Activated CD8-positive, alpha-beta memory T cell treated with anti-CD3 and anti-CD28 coated beads for 48 hours (primary cell): ENCODE measurements at places on chromosomes 4 and X.

- DNase-seq: no peak
These were observed 9.7 kb upstream of the LSM6 start for GRCh38 chr4:146165840-146166239.

GRCh38 chr4:72527038-72527646 lies 41.9 kb downstream of the ADAMTS3 start:
- DNase-seq: no peak

GRCh38 chr4:1204286-1204827 lies 32.0 kb upstream of the SPON2 start:
- no peak for DNase-seq

GRCh38 chr4:37865450-37865849 lies 25.4 kb upstream of the TBC1D1 start:
- DNase-seq: no peak

GRCh38 chr4:10197952-10198351 lies 81.4 kb upstream of the WDR1 start:
- DNase-seq: no peak

DNA sequence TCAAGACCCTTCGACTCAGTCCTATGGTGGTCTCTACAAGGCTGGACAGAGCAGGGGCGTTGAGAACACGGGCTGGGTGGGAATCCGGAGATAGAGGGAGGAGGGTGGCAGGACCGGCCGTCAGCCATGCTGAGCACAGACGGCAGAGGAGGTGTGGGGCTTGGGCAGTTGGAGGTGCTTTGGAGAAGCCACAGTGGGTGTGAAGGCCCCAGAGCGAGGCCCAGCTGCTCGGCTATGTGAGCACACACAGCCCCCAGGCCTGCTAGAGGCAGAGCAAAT lies 4.2 kb downstream of the PDE6B start:
- no peak for DNase-seq

- DNase-seq: no peak
These were observed 62.2 kb downstream of the RTL5 start for GRCh38 chrX:72069350-72070160.

DNA sequence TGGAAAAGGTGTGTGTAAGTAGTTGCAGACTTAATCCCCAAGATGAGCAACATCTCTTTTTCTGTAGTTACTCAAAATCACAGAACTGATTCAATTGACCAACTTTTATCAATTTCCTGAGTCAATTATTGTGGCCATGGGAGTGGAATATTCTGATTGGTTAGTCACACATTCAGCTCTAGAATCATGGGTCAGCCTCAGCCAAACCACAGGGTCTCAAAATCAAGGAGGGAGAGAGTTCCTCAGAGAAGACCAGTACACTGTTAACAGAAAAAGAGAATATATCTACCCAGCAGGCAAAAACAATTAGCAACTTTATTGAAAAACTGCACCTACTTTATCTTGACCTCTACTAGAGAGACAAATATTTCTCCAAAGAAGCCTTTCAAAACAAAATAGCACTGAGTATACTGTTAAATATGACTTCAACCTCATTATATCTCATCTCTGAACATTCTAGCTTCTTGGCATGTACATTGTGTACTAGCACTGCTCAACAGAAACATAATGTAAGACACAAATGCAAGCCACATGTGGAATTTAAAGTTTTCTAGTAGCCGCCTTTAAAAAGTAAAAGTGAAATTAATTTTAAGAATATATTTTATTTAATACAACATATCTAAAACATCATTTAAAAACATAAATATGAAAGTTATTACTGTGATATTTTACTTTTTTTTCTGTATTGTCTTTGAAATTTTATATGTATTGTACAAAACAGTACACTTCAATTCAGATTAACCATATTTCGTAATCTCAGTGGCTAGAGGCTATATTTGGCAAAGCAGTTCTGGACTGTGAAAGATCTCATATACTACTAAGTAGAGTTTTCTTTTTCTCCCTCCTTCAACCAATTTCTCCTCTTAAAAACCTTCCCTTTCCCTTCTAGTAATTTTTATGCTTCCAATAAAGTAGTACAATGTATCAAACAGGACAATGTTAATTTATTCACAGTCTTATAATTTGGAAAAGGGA lies 11.8 kb upstream of the LCORL start:
- DNase-seq: no peak

DNA sequence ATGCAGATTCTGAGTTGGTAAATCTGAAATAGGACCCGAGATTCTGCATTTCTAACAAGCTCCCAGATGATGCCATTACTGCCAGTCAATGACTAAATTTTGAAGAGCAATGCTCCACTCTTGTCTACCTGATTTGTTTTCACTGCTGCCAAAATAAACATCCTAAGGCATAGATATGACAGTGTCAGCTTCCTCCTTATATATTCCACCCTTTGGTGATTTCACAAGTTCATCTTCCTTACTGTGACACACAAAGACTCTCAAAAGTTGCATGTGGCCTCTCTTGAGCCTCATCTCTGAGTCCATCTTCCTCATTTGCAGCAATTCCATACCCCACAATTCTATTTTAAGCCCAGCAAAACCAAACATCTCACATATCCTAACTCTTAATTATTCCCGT lies 110.9 kb downstream of the FBXW7 start:
- DNase-seq: no peak

GRCh38 chrX:38500141-38500540 lies 61.2 kb upstream of the TSPAN7 start:
- DNase-seq: no peak

DNA sequence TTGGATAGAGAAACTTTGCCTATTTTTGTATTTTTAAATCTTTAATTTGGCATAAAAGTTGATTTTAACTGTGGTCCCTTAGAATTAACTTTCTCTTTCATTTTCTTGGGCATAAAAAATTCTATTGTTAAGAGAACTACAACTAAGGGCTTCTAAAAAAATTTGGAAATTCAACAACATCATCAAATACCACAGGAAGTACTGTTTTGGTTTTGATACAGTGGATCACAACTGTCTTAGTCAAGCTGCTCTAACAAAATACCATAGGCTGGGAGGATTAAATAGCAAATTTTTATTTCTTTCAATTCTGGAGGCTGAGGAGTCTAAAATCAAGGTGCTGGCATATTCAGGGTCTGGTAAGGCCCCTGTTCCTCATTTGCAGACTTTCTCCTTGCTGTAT lies 19.9 kb upstream of the NPFFR2 start:
- DNase-seq: no peak

DNA sequence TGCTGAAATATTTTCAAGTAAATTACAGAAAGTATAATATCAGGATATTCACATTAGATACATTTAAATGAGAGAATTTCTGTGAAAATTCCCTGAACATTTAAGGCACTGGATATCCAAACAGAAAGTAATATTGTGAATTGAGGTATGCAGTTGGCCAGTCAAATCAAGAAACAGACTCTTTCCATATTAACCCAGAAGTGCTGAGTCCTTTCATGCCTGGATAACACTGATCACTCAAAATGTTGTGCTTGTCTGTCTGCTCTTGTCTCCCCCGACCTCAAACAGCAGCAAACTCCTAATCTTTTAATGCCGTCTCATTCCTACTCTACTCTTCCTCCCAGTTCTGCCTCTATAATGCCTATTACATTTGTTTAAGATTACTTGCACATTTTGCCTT lies 51.2 kb downstream of the TBC1D9 start:
- DNase-seq: no peak

- peak; percentile 79 for DNase-seq
These were observed at the start of gene ANKRD17 for GRCh38 chr4:73258686-73259570. Gene ANKRD17, minus strand, starts transcription at chr4:73258798. Its CDS starts 130 bp downstream, at chr4:73258668.

- no peak for DNase-seq
These were observed 15.8 kb upstream of the SRD5A3 start for GRCh38 chr4:55330241-55330640.

DNA sequence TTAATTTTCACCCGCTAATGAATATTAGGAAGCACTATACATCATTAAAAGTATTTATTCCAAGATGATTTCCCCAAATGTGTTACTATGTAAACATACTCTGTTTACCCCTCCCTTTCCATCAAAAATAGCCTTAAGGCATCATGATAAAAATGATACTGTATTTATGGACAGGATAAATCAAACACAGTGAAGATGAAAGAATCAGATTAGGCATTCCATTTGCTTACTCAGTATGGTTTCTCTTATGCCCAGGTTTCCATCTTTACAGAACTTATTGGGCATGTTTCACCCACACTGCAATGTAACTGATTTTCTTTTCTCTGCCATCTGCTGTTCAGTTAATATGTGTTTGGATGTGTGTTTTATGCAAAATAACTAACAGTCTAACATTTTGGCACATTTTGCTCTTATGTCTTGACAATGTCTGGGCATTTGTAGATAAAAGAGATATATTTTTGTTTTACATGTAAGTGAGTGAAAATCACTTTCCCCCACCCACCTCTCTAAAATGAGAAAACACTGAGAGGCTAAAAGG lies 445.2 kb downstream of the RPA4 start:
- DNase-seq: no peak

DNA sequence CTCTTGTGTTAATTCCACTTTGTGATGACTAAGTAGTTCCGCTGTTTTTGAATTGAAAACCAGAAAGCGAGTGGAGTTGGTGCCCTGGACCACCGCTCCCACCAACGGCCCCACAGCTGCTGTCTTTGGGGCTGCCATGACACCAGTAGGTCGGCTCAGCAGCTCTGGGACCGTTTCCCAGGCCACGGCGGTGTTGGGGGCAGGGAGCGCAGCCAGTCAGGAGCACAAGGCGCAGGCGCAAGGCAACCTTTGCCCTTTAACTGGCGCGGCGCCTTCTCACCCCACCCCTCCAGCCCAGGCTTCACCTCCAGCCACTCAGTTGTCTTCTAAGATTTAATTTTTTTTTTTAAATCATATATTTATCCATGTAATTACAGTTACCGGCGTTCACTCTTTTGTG lies at the start of gene GK2:
Gene GK2, minus strand, starts transcription at position 166 of the 400 bp plus-strand sequence. Its CDS starts 28 bp downstream, at position 138.
- DNase-seq: no peak

DNA sequence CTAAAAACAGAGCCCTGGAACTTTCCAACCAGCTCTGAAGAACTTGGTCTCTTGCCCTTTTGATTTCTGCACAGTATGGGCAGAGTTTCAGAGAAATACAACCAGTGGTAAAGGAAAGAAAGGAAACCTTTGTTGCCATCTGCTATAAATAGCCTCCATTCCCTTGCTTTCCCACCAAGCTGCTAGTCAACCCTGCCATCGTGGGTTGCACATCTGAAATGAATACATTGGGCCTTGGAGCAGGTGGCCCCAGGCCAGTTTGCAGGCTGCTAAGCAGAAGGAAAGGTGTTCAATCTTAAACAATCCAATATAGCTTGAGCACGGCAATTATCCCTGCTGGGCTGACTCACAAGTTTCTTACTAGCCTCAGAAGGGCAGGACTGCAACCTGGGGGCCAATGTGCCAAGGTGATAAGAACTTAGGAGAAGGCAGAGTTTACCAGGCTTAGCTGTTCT lies 142.5 kb downstream of the PPARGC1A start:
- DNase-seq: no peak

- no peak for DNase-seq
These were observed 1034.5 kb upstream of the PABPC4L start for GRCh38 chr4:135236048-135236447.

- no peak for DNase-seq
These were observed 782.9 kb upstream of the HTR2C start for GRCh38 chrX:113800955-113801354.

DNA sequence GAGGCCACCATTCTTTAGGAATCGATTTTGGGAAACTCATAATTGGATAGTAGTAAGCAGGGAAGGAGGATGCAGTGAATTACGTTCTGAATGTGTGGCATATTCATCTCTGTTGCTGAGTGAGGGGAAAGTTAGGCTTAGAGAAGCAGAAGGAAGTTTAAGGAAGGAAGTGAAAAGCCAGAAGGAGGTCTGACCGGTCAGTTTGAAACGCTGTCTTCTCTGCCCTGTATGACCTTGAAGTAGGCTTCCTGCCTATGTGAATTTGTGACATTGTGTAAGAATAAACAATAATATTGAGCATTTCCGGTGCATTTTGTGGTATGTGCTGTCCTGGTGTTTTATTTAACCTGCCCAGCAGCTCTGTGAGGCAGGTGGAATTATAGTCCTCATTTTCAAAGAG lies 67.3 kb downstream of the PDLIM5 start:
- DNase-seq: no peak

DNA sequence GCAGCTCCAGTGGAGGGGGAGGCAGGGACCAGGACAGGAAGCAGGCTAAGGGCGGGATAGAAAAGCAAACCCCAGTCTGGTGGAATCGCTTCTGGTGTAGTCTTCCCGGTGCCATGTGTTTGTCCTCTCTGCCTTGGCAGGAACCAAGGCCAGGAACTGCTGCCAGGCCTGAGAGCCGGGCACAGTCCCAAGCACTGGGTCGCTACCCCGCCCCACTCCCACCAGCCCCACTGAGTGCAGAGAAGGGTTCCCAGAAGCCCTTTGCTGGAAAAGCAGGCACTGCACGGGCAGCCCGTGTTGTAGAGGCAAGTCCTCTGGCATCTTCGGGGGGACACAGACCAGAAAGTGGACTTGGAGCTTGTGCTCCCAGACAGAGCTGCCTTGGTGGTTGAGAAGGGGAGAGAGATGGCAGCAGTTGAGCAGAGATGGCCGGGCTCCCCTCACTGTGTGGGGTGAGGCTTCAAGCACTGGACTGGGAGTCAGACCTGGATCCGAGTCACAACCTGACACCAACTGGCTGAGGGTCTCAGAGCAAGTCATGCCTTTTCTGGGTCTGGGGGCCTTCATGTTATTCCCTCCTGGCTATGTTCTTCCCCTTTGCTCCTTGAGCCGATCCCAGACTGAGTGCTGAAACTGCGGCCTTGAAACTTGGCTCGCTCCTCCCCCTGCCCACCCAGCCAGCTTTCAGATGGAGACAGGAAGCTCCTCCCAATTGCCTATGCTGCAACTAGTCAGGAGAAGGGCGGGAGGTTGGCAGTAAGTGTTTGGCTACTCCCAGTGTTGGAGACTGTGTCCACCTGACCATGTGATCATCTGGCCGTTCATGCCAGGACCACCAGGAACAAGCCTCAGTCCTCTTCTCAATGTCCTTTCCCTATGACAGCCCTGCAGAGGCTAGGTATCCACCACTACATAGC lies 59.7 kb upstream of the MTM1 start:
- no peak for DNase-seq

- no peak for DNase-seq
These were observed 540.2 kb downstream of the GBA3 start for GRCh38 chr4:23232987-23233386.

DNA sequence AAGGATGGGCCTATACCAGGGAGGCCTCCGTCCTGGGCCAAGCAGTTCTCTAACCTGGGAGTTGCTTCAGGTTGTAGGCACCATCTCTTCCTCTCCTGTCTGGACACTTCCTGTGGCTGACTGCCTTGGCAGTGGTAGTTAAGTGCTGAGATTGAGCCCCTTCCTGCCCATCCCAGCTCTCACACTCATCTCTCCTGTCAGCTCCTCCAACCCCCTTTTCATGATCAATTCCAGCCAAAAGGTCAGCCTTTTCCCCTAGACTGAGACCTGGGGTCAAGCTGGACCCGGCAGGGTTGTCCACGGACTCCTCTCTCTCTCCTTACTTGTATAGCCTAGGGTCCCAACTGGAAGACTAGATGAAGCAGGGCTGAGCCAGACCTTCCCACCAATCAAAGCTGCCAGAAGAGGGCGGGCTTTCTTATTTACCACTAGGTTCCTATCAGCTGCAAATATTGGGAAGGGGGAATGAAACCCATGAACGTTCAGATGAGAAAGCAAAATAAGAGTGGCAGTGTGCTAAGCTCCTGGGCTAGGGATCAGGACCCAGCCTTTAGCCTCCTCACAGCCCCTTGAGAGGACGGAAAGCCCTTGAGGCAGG lies 34.5 kb downstream of the KDM5C start:
- DNase-seq: no peak
